ENCODE measurements at places on chromosomes 5 and 9.

DNA sequence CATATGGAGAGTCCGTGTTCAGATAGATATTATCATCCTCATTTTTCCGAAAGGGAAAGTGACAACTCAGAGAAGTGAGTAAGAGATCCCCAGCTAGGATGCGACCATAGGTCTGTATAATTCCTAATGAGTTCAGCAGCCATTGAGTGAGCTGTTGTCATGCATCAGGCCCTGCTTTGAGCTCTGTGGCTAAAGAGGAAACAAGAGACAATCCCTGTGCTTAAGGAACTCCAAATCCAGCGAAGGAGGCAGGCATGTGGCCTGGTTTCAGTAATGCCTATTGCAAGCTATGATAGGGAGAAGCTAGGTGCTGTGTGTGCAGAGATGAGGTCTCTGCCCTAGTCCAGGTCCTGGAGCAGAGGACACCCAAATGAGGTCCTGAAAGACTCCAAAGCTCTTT, 192.8 kb downstream of the ACTL7B start:
- DNase-seq: no peak

DNA sequence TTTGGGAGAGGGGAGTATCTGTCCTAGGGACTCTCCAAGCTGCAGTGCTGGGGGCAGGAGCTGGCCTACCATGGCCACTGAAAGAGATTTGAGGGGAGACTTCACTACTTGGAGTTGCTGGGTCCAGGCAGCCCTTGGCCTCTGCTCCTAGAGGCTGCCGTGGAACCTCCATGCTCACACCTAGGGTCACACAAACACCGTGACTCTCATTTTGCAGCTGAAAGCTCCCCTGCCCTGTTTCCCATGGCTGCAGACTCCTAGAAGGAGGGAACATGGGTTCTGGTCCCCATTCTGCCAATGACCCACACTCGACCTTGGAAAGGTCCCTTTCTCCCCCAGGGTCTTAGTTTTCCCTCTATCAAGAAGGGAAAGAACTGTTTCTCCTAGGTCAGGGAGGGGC, 147.1 kb upstream of the PPP1R26 start:
- DNase-seq: no peak

GRCh38 chr5:148416921-148417320, 33.2 kb downstream of the FBXO38 start:
- no peak for DNase-seq

GRCh38 chr5:148913985-148914431, 87.6 kb downstream of the ADRB2 start:
- no peak for DNase-seq

DNA sequence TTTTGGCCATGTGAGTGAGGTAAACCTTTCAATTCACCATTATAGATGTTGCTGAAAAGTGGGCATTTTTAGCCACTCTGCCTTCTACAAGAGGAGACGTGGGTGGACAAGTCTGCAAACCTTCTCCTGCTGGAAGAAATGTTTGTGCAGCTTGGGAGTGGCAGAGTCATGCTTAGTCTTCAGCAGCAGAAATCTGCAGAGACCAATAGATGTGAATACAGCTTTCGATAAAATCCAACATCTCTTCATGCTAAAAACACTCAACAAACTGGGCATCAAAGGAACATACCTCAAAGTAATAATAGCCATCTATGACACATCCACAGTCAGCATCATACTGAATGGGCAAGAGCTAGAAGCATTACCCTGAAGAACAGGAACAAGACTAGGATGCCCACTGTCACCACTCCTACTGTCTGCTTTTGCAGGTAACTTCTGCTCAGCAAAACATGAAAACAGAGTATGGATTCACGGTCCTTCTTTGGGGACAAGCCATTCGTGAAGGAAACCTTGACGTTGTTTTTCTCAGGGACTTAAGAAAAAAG, 91.3 kb downstream of the RALGPS1 start:
- DNase-seq: no peak

DNA sequence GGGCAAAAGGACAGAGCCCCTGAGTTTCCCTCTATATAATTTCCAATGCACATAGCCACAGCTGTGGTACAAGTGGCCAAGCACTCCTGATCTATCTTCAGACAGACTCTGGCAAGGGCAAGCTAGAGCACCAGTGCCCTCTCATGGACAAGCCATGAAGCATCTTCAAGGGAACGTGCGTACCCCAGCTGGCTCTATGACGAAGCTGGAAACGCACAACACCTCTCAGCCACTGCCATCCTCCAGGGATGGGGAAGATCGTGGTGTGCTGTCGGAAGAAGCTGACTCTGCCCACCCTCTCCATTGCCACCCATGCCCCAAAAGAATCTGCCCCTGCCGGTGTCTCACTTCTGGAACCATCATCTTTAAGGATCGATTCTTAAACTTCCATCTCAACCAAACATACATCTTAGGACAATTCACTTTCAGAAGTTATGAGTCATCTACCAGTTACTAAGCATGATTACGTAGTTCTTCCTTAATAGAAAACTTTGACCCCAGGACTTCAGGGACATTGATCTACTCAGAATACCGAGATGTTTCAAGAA, 482.9 kb downstream of the AGTPBP1 start:
- peak; percentile 60 for DNase-seq

DNA sequence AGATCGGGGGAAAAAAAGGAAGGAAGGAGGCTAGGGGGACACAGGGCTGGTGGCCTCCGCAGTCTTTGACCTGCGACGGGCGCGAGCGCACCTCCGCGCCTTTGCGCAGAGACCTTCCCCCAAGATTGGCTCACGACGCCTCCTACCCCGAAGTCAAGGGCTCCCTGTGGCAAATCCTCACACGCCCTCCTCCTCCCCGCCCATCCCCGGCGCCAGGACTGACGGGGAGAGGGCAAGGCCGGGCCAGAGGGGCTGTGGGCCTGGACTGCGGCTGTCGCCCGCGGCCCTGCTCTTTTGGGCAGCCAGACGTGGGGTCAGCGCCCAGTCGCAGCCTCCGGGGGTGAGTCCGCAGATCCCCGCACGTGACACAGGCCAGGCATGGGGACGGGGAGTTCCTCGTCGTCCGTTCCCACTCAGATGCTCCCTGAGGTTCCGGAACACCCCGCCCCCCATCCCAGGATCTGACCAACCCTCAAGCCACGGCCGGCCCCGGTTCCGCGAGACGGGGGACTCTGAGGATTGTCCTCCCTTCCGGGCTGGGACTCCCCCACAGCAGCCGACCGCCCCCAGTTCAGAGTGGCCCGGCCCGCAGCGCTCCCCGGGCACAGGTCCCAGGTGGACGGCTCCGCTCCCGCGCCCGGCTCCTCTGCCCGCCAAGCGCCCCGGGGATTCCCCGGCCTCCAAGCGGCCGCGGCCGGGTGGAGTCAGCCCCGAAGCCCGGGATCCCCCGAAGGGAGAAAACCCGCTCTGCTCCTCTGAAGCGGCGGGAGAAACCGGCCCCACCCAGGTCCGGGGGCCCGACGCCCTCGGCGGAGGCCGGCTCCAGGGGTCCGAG, 543 bp upstream of the ANKRD33B start:
- DNase-seq: peak; percentile 35

DNA sequence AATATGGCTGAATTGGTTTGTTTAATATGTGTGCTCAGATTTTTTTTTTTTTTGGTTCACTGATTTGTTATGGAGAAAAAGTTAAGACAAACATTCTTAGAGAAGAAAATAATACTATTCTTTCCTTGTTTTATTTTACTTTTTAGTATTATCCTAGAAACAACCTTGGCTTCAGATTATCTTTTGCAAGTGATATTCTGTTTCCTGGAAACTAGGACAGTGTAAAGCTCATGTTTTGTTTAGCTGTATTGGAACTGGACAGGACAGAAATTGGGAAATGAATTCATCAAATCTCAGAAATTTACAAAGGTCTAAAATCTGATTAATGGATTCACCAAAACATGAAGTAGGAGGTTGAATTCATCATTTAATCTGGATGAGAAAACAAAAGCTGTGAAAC, 130.5 kb downstream of the FBXL7 start:
- no peak for DNase-seq

- no peak for DNase-seq
Measured at GRCh38 chr5:159018855-159019254, 80.9 kb downstream of the EBF1 start.

DNA sequence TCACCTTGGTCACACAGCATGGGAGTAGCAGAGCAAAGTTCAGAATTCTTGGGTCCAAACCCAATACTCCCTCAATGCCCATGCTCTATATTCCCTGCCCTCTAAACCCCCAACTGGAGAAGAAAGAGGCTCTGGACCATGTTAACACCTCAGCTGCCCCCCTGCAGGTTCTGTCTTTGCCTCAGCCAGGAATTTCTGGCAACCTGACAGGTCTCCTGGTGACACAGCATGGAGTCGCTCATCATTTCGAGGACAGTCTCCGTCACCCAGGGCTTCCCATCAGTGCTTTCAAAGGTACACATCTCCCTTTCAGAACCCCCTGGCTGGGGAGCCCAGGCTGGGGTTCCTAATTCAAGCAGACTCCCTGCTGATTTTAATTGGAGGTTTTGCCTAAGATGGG, 189.5 kb downstream of the BRINP1 start:
- DNase-seq: no peak

DNA sequence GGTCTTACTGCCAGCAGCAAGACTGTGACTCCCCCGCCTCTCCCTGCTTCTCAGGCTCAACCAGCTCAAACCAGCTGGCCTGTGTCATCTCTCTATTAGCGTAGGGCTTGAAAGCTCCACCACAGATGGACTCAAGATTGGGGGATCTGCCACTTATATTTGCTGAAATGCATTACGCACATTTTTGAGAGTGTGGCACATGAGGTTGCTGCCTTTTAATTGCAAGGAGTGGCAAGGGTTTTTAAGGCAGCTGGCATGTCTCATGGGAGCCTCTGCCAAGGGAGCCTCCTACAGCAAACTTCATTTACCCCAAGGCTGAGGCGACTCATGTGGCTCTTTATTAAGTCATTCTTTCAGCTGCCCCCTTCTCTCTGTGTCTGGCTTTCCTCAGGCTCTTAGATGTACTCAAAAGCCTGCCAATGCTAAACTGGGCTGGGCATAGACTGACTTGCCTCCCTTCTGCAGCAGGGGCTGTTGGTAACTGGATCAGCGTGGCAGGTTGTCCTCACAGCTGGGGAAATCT, 219.3 kb downstream of the SMARCA2 start:
- no peak for DNase-seq

DNA sequence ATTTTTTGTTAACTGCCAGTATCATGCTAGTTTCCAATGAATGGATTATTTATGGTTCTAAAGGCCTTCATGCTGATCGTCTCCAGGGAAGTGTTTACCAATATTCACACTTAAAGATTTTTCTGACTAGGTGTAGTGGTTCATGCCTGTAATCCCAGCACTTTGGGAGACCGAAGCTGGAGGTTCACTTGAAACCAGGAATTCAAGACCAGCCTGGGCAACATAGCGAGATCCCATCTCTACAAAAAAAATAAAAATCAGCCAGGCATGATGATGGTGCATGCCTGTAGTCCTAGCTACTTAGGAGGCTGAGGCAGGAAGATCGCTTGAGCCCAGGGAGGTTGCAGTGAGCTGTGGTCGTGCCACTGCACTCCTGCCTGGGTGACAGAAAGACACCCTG, 43.5 kb downstream of the FAM13B start:
- DNase-seq: no peak

- no peak for DNase-seq
Measured at GRCh38 chr9:129988607-129989361, 54.2 kb downstream of the FNBP1 start.

DNA sequence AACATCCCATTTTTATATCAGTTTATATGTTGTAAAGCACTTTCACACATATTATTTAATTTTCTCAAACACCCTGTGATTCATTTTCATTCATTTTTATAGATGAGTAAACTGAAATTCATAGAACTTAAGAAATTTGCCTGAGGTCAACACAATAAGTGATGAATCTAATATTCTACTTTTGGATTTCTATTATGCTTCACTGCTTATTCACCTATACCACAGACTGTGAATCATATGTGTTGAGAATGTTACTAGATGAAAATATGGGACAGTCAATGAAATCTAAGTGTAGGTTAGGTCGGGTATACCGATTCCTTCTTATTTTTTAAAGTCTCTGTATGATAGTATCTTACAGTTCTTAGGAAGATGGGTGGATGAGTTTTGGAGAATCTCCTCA, 24.8 kb downstream of the CDC37L1 start:
- DNase-seq: no peak

DNA sequence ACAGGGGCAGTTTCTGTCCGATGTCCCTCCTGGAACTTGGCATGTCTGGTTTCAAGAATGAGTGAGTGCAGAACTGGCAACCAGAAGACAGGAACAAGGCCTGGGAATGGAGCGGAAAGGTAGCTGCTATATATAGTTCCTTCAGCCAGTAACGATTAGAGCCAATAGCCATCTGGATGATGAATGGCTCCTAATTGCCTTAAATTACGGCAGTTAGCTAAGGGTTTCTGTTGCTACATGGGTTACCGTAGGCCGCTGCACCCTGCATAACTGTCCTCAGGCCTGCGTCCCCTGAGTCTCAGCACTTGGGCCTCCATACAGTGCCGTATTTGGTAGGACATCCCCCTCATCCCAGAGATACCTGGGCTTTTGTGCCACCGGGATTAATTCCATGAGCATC, 29.4 kb downstream of the WWC1 start:
- no peak for DNase-seq

DNA sequence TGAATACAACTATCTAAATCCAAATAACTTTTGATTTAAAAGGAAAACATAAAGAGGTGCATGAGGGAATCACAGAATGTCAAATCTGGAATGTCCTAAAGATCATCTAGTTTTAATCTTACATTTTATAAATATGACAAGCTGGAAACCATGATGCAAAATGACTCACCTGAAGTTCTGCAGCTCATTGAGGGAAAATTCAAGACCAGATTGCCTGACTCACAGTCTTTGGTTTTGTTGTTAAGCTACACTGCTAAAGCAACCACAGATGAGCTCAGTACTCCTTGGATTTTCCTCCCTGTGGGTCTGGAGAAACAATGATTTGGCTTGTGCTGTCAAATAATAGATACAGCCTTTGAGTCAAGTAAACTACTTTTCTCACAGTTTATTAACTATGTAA, 19.1 kb upstream of the EDIL3 start:
- DNase-seq: no peak

- DNase-seq: no peak
Measured at GRCh38 chr5:79713727-79714126, 24.1 kb downstream of the CMYA5 start.

DNA sequence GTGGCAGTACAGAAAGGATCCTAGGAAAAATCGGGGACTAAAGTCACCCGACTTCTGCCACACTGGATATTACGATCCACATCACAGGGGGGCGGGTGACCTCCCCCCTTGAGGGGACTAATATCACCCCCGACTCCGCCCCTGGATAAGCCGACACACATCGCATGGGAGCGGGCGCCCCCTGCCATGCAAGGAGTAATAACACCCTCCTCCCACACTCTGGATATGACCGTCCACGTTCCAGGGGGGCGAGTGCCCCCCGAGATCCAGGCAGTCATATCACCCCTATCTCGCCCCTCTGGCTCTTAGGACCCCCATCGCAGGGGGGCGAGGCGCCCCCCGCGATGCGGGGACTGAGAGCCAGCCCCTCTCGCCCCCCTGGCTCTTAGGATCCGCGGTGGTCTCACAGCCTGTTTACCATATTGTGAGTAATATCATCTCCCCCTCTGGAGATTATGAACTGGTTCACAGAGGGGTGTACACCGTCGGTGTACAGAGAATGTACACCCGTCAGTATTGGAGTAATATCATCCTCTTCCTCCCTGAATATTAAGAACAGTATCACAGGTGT, 423.0 kb downstream of the DIRAS2 start:
- no peak for DNase-seq

GRCh38 chr5:80255431-80255810, 427 bp downstream of the SERINC5 start:
- DNase-seq: no peak

GRCh38 chr5:119344231-119344630, 11.6 kb upstream of the TNFAIP8 start:
- DNase-seq: no peak

GRCh38 chr5:64587370-64587769, 81.6 kb downstream of the RGS7BP start:
- no peak for DNase-seq

Measured in frontal cortex (tissue), 4 donors.